ENCODE measurements at places on chromosomes 2 and 18. TPM values are rescaled to one million over a fixed set of nuclear protein-coding genes. Genes with fewer than 3 reads are reported as not detected.

- no peak for DNase-seq
Observed at GRCh38 chr2:137023205-137023604, 257.9 kb downstream of the THSD7B start.

- DNase-seq: no peak
Observed at GRCh38 chr18:24543086-24543794, 82.8 kb downstream of the HRH4 start.

DNA sequence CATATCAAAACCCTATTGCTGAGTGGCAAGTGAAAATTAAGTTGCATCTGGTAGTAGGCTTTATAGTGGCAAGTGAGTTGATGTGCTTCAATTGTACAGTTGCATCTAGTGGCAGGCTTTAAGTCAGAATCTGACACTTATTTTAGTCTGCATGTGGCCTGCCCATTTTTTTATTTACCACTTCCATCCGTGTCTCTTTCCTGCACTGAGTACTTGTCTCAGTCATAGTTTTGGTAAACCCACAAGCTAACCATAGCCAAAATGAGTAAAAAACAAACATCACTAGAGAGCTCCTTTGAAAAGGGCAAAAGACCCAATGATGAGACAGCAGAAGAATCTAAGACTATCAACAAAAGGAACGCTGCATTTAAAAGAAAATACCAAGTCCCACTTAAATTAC, 96.0 kb upstream of the CRACDL start:
- no peak for DNase-seq

DNA sequence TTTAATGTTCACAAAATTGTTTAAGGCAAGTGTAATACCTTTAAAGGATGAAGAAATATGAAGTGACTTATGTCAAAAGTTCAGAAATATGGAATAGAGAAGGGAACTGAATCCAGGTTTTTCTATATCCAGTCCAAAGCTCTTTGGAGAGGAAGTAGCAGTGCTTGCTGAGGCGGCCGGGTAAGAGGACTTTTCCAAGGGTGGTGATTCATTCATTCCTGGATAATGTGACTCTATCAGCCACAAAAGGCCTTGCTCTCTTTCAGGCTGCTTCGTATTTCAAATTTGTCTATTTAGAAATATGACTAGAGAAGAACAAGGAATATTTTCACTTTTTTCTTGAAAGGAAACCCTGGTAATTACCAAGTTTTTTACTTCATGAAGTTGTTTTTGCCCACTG, 830.1 kb upstream of the ZEB2 start:
- DNase-seq: no peak

DNA sequence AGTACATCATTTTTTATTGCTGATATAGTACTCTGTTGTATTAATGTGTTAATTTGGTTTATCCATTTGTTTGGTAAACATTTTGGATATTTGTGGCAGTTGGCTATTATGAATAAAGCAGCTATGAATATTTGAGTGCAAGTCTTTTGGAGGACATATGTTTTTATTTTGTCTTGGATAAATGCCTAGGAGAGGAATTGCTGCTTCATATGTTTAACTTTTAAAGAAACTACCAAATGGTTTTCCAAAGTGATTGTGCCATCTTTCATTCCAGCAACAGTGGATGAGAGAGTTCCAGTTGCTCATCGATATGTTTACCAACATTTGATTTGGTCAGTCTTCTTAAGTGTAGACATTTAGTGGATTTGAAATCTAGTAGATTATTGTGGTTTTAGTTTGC, 51.8 kb downstream of the MERTK start:
- DNase-seq: no peak

DNA sequence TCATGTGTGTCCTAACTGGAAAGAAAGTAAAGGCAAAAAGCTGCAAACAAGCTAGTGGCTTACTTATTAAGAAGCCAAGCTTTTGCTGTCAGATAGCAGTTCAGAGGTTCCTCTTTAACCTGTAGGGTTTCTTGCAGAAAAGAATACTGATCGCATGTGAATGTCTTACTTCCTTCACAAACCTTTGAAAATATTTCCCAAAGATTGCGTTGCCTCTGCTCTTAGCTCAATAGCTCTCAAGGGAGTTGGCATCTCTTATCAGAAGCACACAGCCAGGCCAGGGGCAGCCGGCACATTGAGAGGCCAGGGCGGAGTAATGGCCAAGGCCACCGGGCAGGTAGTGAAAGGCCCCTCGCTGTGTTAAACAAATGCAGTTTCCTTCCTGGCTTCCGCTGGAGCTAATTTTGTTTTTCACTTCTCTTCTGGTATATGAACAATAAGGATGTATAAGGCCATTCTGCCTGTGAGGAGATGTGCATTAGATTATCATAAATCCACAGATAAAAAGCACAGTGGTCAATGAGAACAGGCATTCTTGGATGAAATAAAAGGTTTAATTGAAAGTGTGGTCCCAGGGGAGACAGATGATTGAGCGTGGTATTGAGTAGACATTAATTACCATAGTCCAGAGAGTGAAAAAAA, 542.4 kb upstream of the NRP2 start:
- no peak for DNase-seq

GRCh38 chr2:177894546-177894945, 178.0 kb downstream of the PDE11A start:
- no peak for DNase-seq

GRCh38 chr2:232857158-232857563, 12.9 kb upstream of the SNORC start:
- no peak for DNase-seq

- DNase-seq: no peak
Observed at GRCh38 chr2:235377176-235377575, 116.7 kb upstream of the AGAP1 start.

GRCh38 chr2:134421556-134422328, 167.9 kb downstream of the MGAT5 start:
- DNase-seq: no peak

DNA sequence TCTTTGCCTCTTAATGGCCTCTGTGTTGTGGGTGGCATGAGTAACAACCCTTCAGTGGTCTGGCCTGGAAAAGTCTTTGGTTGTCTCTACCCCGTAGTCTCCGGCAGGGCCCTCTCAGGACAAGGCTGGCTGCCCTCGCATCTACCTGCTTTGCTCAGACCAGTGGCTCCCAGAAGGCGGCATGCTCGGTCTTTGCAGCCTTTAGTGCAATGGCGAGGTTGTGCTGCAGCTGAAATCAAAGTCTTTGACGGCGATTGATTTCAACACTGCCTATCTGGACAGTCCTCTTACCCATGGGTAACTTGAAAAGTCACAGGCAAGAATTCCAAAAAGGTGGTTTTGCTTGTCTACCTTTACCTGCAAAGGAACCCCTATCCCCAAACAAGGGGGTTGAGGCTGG, 95.9 kb downstream of the ALPK2 start:
- no peak for DNase-seq

GRCh38 chr18:36377626-36378025, 80.1 kb downstream of the FHOD3 start:
- DNase-seq: peak; percentile 32

- peak; percentile 35 for DNase-seq
Observed at GRCh38 chr18:51153659-51154371, 43.7 kb downstream of the MEX3C start.

The CELF4 gene
- 0.26 TPM for polyA plus RNA-seq

The LRP1B gene
- polyA plus RNA-seq: 0.28 TPM

The MPP4 gene
- 24.4 TPM for polyA plus RNA-seq

The SCYGR3 gene
- polyA plus RNA-seq: not detected

The FECH gene
- 44.4 TPM for polyA plus RNA-seq

The SKOR2 gene
- polyA plus RNA-seq: not detected

The CNDP1 gene
- not detected for polyA plus RNA-seq

The VWA3B gene
- polyA plus RNA-seq: not detected

Measured in SK-N-SH (cell line).